ENCODE measurements at places on chromosomes 1 and 21. TPM values are rescaled to one million over a fixed set of nuclear protein-coding genes. Genes with fewer than 3 reads are reported as not detected.

The DNAJC16 gene
- 21.5 TPM for total RNA-seq

The TMPRSS15 gene
- total RNA-seq: not detected

The AMPD1 gene
- not detected for total RNA-seq

The SPOCD1 gene
- total RNA-seq: 0.56 TPM

The ARMH1 gene
- 5.9 TPM for total RNA-seq

The S100A3 gene
- total RNA-seq: not detected

The ANGPTL3 gene
- not detected for total RNA-seq

The RUNX1 gene
- total RNA-seq: 0.64 TPM

The FCER1A gene
- total RNA-seq: not detected

The MAN1C1 gene
- total RNA-seq: 22.6 TPM

The VANGL2 gene
- total RNA-seq: 106 TPM

The RNPEP gene
- total RNA-seq: 47.7 TPM

The EPRS1 gene
- total RNA-seq: 98.7 TPM

DNA sequence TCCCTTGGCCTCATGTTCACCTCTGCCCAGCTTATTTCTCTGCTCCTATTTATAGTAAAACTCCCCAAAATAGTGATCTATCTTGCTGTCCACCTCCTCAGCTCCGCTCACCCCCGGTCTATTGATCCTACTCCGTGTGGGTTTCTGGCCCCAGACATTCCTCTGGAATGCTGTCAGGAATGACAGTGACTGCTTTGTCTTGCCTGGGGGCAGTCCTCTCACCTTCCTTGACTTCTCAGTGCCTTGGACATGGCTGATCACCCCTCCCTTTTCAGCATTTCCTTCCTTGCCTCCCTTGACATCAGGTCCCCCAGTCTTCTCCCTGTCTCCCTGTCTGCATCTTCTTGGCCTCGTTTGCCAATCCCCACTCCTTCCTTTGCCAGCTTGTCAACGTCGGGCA is 108.1 kb upstream of the BACE2 start:
- no peak for DNase-seq

GRCh38 chr1:156525071-156525501 is 24.5 kb upstream of the MEF2D start:
- DNase-seq: no peak

GRCh38 chr1:181043025-181043888 is 9.5 kb downstream of the MR1 start:
- no peak for DNase-seq

- no peak for DNase-seq
These were observed 115.5 kb downstream of the RERE start for GRCh38 chr1:8701794-8702471.

DNA sequence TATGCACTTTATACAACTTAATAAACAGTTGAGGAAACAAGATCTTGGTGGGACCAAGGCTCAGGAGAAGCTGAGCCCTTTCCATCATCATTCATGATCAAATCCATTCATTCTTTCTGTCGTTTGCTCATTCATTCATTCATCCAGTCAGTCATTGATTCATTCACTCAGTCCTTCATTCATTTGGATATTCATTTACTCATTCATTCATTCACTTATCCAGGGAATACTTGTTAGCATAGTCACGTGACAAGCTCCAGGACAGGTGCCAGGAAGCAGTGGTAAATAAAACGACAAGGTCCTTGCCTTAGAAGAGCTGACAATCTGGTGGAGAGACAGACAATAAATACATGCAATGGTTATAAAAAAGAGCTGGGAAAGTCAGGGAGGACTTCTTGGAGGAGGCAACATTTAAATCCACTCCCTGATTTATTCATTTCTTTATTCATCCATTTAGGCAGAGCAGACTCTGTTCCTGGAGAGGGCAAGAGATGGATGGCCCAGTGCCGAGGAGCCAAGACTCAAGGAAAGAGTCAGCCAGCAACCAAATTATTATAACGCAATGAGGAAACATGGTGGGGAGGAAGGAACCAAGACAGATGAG is 74.1 kb upstream of the CASZ1 start:
- DNase-seq: no peak

DNA sequence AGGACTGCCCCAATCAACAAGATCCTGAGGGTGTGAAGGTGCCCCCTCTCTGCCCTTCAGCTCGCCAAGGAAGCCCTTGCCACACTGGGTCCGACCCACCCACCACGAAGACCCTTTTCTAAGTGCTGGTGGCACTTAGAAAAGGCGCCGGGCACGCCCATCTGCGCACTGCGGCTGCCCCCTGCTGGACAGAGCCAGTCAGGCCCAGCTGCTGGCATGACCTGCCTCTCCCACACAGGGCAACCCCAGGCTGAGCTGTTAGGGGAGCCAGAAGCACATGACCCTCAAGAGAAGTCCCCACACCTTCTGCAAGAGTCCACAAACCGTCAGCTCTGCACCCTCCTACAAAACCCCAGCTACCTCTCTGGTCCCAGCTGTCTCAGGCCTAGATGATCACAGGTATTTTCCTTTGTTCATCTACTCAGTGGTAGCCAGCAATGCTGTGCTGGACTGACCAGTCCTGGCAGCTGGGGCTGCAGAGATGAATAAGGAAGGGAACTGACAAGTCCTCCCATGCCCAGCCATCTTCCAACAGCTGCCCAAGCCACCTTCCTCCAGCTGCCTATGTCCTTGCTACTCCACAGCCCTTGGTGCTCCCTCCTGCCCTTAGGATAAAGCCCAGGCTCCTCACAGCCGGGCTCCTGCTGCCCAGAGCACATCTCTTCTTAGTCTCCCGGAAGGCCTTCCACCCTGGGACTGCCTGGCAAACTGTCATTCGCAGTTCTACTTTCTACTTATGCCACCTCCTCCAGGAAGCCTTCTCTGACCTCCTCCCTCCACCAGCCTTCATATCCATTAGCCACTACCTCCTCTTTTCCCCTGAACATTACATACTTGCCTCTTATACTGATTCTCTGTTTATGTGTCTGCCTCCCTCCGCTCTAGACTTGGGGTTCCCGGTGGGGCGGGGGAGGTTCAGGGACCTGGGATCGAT is 39.8 kb upstream of the ZC3H12A start:
- peak; percentile 86 for DNase-seq

- no peak for DNase-seq
These were observed 1.7 kb downstream of the MRPS6 start for GRCh38 chr21:34075091-34075425.

GRCh38 chr1:56063461-56063860 is 515.9 kb downstream of the PLPP3 start:
- no peak for DNase-seq

- DNase-seq: no peak
These were observed 127.3 kb downstream of the HHIPL2 start for GRCh38 chr1:222420633-222421032.

- DNase-seq: no peak
These were observed 222.8 kb downstream of the TTLL7 start for GRCh38 chr1:83775977-83776603.

DNA sequence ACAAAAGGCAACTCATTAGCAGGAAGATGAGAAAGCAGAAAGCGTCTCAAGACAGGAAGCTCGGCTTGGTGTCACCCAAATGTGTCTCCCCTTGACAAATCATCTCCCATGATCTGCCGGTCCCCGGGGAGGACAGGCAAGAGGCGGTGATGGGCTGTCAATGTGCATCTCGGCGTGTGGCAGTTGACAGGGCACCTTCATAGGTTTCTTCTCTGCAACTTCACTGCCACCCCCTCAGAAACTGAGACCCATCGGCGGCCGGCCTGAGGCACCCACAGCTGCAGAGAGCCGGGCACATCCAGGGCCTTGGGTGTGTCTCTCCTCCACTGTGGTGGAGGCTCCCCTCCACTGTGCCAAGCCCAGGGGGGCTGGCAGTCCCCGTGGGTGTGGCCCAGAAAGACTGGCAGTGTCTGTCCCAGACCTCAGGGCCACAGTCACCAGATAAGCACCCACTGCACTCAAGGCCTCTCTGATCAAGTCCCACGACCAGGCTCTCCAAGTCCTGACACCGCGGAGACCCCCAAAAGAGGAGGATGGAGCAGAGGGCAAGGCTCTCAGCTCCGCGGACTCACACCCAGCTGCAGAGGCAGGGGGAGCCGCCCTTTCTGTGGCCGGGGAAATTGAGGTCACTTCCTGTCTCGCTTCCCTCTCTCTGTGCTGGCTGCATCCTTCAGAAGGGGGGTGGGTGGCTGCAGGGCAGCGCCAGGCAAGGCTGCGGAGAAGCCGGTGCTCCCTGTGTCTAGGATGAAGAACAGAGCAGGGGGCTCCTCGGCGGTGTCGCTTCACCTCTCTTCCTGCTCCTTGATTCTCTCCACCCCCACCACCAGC is 39.6 kb upstream of the LBR start:
- no peak for DNase-seq

DNA sequence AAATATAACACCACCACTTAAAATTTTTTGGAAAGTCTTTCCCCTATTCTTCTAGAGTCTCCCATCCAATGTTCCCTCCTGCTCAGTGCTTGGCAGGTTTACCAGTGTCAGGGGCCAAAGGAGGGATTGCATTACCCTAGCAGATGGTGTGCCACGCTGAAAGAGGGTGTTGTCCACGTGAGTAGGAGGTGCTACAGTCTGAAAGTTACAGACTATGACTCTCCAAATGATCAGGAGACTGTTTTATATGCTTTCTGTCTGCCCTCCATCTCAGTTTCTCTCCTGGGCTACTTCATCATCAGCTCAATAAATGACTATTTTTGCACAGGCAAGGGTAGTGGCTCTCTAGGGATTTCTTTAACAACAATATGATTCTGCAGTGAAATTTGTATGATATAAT is 31.3 kb upstream of the ANGPTL7 start:
- DNase-seq: no peak

GRCh38 chr1:167210966-167211674 is 9.6 kb upstream of the POU2F1 start:
- no peak for DNase-seq

DNA sequence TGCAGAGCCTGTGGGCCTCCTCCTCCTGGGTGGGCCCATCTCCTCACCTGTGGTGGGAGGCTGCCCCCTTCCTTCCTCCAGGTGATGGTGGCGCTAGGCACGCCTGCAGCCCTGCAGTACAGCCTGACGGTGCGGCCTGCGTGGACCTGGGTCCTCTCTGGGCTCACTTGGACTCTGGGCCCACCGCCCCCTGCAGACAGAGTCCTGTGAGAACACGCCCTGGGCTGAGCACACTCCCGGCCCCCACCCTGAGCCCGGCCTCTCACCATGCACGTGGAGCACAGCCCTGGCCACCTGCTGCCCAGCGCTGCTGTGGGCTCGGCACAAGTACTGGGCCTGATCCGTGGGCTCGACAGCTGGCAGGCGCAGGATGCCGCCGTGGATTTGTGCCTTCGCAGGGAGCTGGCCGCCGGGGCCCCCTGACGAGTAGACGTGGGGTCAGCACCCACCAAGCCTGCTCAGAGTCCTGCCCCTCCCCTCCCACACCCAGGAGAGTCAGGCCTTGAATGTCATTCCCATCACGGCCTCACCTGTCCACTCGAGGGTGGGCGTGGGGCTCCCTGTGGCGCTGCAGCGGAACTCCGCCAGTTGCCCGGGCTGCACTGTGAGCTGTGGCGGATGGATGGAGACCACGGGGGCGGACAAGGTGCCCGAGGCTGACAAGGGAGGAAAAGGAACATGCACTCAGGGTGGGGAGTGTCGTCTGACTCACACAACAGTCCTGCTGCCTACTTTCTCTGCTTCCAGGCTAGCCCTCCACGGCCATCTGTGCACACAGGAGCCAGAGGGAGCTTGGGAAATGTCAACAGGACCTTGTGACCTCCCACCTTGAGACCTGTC is 43.4 kb downstream of the LDLRAD2 start:
- DNase-seq: no peak

- no peak for DNase-seq
These were observed 197.3 kb downstream of the FOXD2 start for GRCh38 chr1:47635111-47635510.

DNA sequence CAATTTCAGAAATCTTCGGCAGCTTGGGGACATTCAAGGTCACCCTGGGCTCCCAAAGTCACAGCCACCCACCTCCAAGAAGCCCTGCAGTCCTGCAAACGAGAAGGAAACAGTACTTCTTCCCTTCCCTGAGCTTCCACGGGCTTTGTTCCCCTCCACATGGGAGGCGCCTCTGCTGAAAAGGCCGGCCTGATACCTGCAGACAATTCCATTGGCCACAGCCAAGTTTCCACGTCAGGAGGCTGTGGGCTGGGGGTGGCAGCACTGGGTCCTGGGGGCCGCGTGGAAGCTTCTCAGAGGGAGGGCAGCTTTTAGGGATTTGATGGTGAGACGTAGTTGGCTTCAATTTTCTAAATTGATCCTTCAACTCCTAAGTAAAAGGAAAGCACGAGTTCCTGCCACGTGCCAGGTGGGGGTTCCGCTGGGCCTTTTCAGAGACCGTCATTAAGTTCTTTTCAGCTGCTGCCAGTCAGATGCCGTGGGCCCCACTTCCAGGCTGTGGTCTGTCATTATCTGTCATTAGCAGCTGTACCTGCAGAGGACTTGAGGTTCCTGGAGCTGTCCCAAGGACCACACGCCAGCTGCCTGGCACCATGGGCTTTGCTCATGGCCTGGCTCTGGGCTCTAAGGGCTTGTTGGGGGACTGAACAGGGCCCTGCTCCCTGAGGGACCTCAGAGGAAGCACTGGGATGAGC is 98.7 kb downstream of the CRYAA start:
- DNase-seq: no peak

DNA sequence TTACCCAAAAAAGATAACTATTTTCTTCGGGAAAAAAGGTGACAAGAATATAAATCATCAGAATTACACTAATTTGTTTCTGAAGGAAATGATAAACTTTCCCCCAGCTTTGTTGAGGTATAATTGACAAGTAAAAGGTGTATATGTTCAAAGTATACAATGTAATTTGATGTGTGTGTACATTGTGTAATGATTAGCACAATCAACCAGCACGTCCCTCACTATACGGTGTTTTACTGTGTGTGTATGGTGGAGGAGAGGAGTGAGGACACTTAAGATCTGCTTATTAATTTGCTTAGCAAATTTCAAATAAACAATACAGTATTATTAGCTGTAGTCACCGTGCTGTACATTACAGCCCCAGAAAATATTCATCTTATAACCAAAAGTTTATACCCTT is 77.7 kb downstream of the CAMTA1 start:
- DNase-seq: no peak

- DNase-seq: no peak
These were observed 83.7 kb downstream of the CDC7 start for GRCh38 chr1:91584309-91584708.

DNA sequence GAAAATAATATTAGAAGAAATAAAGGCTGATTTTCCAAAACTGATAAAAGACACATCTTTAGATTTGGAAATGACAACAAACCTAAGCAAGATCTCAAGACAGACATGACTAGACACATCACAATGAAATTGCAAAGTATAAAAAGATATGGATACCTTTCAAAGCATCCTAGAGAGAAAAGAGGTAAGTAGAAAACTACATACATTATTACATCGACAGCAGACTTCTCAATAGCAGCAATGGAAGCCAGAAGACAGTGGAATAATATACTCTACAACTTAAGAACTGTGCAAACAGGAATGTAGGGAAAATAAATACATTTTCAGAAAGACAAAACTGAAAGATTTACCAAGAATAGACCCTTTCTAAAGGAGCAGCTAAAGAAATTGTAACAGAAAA is 50.2 kb downstream of the DENND1B start:
- DNase-seq: no peak

DNA sequence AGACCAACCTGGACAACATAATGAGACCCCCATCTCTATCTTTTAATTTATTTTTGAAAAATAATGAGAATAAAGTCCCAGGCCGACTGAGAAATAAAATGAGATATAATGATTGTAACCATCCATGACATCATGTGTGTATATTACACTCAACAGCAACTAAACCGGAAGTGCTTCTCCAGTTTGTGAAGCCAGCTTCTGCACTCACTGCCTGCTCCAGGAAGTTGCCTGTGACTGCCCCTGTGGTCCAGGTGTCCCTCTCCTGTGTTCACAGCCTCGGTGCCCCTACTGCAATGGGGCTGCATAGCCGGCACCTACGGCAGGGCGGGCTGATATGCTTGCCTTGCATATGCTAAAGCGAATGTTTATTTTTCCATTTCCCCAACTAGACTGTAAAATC is 68.3 kb downstream of the SSBP3 start:
- no peak for DNase-seq
